ENCODE measurements at places on chromosomes 13 and 19.
A peak's percentile ranks its signal among the peaks of the same experiment; 100 is the strongest.

GRCh38 chr19:34430738-34431625, 2.8 kb downstream of the UBA2 start:
- peak; percentile 69 for DNase-seq

DNA sequence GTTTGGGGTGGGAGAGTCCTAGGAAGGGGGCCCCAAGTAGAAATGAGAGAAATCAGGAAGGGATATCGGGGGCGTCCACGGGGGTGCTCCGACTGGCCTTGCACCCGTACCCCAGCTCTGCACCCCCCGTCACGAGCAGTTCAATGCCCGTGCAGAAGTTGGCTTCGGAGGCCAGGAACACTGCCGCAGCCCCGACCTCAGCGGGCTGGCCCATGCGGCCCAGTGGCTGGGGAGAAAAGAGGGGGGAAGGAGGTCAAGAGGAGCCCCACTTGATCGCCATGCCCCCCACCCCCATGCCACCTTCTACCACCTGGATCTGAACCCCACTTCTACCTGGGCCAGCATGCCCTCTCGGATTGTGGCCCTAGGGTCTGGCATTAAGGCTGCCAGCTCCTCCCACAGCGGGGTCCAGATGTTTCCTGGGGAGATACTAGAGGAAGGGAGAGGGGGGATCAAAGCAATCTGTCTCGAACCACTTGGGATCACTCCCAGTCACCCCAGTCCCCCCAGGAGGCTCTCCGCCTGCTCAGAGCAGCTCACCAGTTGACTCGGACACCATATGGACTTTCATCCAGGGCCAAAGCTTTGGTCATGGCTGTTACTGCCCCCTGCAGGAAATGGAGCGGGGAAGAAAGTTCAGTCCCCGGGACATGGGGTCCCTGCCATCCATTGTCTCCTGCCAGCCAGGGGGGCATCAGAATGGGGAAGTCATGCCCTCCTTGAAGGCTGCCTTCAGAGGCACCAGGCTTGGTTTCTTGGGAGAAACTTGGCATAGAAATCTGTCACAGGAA, 2.5 kb upstream of the BCAT2 start:
- no peak for DNase-seq

DNA sequence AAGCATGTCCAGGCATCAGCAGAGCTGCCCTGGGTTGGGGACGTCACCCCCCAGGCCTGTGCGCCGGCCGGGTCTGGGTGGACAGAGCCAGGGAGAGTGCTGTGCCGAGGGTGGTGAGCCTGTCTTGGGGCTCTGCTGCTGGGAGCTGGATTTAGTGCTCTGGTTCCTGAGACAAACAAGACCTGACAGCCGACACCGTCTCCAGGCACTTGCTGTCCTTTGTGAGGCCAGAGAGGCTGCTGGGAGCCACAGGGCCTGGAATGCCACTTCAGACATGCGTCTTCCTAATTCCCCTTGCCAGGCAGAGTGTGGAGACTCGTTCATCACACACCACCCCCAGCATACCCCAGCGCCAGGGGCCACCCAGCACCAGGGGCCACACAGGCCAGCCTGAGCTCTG, 165.8 kb downstream of the KDM4B start:
- no peak for DNase-seq

GRCh38 chr13:112759827-112760226, 70.0 kb downstream of the ATP11A start:
- DNase-seq, result no peak

DNA sequence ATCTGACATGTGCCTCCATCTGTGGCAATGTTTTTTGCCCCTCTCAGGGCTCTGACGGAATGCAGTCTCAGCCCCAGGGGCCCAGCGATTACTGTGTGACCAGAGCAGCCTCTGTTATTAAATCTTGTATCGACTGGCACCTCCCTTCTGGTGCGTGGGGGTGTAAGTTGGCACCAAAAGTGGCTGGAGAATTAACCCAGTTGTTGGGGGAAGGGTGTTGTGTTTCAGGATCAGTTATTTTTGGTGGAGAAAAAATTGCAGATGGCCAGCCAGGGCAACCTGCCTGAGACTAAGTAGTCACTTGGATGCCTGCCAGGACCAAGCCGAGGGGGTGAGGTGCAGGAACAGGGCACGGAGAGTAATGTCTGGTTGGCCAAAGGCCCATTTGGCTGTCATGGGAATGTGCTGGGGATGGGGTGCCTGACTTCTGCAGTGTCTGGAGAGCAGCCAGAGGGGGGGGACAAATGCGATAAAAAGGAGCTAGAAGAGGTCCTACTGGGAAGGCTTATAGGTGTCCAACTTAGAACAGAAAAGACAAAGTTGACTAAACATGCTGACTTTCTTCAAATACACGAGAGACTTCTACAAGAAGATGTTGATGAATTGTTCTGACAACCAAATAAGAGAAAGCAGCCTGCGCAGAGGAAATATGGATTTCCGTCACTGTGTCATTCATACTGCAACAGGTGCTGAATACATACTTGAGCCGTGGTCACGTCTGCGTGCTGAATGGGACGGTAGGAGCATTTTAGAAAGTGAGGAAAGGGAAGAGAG, 69.8 kb downstream of the SIAH3 start:
- DNase-seq, result no peak

GRCh38 chr19:7953060-7953459, 9.6 kb upstream of the TIMM44 start:
- no peak for DNase-seq

- peak; percentile 27 for DNase-seq
Measured at GRCh38 chr19:991174-991931, 7.2 kb downstream of the WDR18 start.

- DNase-seq, result no peak
Measured at GRCh38 chr13:24005755-24006281, 108.5 kb upstream of the C1QTNF9B start.

- no peak for DNase-seq
Measured at GRCh38 chr13:99282264-99283231, 24.4 kb upstream of the GPR18 start.

DNA sequence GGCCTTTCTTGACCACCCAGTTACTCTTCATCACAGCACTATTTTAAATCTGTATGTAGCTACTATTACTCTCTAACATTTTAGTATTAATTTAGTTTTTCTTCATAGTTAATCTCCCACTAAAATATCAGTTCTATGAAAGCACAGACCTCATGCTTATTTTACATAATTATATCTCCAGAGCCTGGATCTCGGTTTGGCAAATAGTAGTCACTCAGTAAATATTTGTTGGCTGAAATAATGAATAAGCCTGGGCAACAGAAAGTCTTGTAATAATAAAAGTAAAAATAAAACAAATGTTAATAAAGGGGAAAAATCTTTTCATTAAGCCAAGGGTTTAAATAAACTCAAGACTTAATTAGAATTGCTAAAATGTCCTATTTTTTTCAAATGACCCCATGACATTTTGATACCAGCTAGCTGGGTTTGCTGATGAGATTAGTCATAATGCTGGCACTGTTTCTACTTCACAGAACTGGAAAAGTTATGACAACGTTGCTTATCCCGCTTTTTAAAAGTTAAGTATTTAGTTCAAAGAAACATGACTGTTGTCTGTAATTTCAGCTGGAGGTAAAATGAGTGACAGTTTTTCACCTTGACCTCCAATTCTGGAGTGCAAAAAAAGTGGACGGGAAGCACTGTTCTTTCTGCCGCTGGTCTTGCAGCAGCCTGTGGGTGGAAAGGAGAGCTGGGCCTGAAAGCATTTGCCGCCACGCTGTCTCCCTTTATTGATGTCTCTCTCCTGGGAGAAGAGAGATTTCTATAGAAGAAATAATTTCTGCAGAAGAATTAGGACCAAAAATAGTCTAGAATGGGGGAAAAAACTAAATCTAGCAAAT, 85.2 kb upstream of the SPATA13 start:
- DNase-seq, result no peak

GRCh38 chr19:31100981-31101380, 248.3 kb downstream of the TSHZ3 start:
- DNase-seq, result no peak

Data from naive thymus-derived CD4-positive, alpha-beta T cell (primary cell).